ENCODE measurements at places on chromosomes 2 and 18. TPM values are rescaled to one million over a fixed set of nuclear protein-coding genes. Genes with fewer than 3 reads are reported as not detected.

UGT1A1 gene
- not detected for total RNA-seq

MFSD2B gene
- total RNA-seq = 0.13 TPM

ARHGEF33 gene
- 1.2 TPM for total RNA-seq

C2orf78 gene
- total RNA-seq = not detected

C1QL2 gene
- not detected for total RNA-seq

AQP12B gene
- not detected for total RNA-seq

All from articular chondrocyte of knee joint (primary cell).